ENCODE measurements at places on chromosomes 7 and 10.
A peak's percentile ranks its signal among the peaks of the same experiment; 100 is the strongest.

DNA sequence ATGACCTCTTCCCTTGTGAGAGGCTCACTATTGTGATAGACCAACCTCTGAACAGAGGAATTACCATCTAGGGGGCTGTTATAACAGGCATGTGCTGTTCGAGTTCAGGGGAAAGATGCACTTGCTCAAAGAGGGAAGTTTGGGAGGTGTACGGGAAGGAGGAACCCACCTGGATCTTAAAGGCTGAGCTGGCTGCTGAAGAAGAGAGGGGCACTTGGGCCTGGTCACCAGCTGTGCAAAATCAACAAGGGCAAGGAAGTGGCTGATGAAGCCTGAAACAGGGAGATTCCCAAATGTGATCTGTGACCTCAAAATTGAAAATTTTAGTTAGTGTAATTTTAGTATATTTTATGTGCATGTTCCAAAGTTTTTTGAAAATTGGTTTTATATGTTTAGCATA, 407.2 kb downstream of the AUTS2 start:
- DNase-seq = no peak

GRCh38 chr7:78279032-78279431, 480.5 kb downstream of the PHTF2 start:
- peak; percentile 73 for DNase-seq

DNA sequence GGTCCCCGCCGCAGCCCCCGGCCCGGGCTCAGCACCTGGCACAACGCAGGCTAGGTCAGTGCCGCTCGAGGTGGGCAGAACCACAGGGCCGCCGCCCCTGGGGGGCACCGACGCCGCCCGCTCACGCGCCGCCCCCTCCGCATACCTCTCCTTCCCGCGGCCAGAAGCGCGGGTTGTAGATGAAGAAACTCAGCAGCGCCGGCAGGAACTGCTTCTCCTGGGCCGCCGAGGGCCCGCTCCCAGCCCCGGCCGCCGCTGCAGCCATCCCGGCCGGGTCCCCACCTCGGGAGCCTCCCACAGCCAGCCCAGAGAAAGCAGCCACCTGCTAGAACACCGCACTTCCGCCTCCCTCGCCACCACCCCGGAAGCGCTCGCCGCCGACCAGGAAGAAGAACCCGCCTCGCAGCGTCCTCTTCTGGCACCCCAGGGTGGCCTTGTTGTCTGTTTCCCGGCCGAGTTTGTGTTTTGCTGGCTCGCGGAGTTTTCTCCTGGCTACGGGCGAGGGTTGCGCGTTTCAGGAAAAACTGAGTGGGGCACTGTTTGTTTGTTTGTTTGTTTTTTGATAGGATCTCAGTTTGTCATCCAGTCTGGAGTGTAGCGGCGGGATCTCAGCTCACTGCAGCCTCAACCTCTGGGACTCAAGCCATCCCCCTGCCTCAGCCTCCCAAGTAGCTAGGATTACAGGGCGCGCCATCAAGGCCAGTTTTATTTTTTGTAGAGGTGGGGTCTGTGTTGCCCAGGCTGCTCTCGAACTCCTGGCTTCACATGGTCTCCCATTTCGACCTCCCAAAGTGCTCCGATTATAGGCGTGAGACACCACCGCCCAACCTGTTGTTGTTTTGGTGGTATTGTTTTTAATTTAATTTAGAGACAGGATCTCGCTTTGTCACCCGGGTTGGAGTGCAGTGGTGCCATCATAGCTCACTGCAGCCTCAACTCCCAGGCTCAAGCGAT, 17.7 kb downstream of the OCM2 start:
- DNase-seq = peak; percentile 85

GRCh38 chr7:101746314-101746713, 71.1 kb upstream of the CUX1 start:
- no peak for DNase-seq

DNA sequence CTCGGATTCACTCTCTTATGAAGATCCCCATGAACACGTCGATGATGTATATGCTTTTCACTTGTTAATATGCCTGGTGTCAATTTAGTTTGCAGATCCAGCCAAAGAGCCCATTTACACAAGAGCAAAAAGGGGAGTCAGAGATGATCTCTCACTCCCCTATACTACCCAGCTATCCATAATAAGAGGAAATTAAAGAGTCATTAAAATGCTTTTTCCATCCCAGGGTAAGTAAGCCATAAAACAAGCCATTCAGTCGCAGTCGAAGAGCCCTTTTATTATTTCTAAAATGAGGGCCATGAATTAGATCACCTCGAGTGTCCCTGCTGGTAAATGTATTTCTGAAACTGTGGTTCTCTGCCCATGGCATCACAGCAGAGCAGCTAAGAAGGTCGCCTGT, 41.2 kb downstream of the CHCHD3 start:
- no peak for DNase-seq

DNA sequence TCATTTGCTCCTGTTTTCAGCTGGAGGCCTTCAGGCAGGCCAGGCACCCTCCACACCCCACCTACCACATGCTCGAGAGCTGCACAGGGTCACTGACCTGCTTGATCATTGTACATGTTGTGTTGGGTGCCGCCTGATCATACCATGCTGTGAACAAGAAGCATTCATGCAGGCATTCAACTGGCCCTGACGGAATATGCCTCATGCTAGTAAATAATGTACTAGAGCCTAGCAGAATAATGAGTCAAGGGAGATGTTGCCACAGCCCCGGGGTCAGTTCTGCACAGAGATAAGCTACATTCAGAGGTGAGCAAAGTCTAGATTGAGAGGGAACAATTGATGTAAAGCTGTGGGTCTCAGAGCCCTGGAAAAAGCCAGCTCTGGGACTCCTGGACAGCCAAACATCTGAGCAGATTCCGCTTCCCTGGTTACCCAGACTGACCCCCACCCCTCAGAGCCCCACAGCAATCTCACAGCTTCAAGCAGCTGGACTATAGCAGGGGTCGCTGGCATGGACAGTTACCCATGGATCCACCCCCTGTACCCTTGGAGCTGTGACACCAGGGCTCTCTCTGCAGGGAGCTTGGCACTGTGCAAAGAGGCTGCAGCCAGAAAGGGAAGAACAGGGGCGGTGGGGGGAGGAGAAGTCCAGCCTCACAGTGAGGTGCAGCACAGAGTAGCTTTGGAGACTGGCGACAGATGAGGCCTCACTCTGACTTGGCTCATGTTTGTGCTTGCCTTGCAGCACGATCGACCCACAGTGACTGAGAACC, 86.6 kb downstream of the FRMPD2 start:
- DNase-seq = no peak

GRCh38 chr7:141359740-141360415, 191.3 kb upstream of the AGK start:
- DNase-seq = no peak

DNA sequence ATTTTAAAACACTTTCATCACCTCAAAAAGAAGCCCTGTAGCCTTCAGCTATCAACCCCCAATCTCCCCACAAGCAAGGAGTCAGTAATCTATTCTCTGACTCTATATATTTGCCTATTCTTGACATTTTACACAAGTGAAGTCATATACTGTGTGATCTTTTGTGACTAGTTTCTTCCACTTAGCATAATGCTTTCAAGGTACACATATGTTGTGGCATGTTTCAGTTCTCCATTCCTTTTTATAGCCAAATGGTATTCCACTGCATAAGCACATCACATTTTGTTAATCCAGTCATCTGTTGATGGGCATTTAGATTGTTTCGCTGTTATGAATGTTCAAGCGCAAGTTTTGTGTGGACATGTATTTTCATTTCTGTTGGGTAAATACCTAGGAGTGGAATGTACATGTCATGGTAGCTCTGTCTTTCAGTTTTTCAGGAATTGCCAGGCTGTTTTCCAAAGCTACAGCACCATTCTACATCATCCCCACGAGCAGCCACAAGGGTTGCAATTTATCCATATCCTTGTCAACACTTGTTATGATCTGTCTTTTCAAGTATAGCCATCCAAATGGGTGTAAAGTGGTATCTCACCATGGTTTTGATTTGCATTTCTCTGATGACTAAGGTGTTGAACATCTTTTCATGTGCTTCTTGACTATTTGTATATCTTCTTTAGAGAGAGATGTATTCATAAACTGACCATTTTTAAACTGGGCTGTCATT, 405.6 kb downstream of the KCNMA1 start:
- no peak for DNase-seq

DNA sequence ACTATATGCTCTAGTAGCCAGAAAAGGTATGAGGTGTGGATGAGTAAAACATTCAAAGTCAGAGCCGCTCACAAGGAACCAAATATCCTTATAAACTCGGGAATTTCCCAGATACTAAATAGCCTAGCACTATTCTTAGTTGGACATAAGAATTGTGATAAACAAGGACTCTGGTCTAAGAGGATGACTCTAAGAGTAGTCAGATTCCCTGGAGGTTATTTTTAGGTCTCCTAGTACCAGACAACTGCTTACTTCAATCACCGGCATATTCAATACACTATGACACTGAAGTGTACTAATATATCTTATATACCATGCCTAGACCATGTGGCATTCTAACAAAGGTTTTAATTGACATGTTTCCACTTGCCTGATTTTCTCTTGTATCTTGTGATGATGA, 56.5 kb downstream of the LMBR1 start:
- DNase-seq = no peak

GRCh38 chr7:91462316-91462715, 198.1 kb downstream of the FZD1 start:
- no peak for DNase-seq

DNA sequence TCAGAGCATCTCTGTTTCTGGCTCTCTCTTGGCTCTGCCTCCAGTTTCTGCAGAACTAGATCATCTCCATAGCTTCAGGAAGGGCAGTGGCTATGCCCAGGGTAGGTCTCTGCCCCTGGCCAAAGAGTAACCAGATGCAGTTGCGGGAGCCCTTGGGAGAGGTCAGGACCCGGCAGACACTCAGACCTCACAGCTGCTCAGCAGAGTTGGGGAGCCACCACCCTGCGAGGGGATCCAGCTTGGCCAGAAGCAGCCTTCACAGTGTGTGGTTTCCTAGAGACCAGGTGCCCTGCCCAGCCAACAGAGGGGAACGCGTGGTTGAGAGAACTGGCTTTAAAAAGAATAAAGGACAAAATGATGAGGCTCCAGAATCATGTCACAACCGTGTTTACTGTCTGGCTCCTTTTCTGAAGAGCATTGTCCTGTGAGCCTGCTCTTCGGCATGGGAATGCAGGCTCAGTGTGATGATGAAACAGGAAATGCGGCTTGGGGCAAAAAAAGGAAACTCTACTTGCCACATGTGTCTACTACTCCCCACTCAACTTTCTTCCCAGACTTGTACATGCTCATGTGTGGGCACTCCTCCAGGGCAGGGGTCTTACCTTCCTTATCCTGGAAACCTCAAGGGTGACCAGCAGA, 243.1 kb downstream of the INHBA start:
- DNase-seq = no peak

GRCh38 chr7:129257168-129257567, 32.3 kb downstream of the AHCYL2 start:
- DNase-seq = no peak

DNA sequence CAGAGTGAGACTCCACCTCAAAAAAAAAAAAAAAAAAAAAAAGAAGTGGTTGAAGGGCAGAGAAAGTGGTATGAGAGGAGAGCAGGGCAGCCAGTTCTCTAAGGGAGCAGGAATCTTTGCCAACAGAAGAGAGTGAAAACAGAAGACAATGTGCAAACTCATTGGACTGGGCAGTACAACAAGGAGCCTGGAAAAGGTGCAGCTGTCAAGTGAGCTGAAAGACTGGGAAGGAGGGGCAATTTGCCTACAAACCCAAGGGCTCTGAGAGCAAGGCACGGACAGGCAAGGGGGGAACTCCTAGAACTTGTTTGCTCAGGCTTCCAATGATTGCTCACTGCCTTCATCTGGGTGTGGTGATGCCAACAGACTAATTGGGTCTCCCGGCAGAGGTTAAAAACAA, 9.5 kb downstream of the ACTR1A start:
- no peak for DNase-seq

Data from adipocyte (in vitro differentiated cells).